ENCODE measurements at places on chromosomes 2 and 18. TPM values are rescaled to one million over a fixed set of nuclear protein-coding genes. Genes with fewer than 3 reads are reported as not detected.

CTNNA2 gene
- not detected for total RNA-seq

HOXD13 gene
- total RNA-seq, result not detected

MYL12A gene
- 684 TPM for total RNA-seq

PLGLB2 gene
- 0.66 TPM for total RNA-seq

SLC16A14 gene
- 0.29 TPM for total RNA-seq

UGT1A9 gene
- total RNA-seq, result not detected

STK16 gene
- 37.4 TPM for total RNA-seq

RTP5 gene
- total RNA-seq, result not detected

KCNG2 gene
- total RNA-seq, result not detected

STPG4 gene
- 1.6 TPM for total RNA-seq

SCN3A gene
- total RNA-seq, result not detected

C1GALT1C1L gene
- total RNA-seq, result 0.29 TPM

RAX gene
- total RNA-seq, result not detected

All from placental pericyte (primary cell).